A549 treated with DMSO at 1 μM for 4 hours (cell line): ENCODE measurements at places on chromosomes 1 and 21. TPM values are rescaled to one million over a fixed set of nuclear protein-coding genes. Genes with fewer than 3 reads are reported as not detected.

APCS gene
- total RNA-seq: not detected in 5 replicates

ZMYND12 gene
- total RNA-seq: 0.17 to 0.53 TPM (median 0.44 TPM) in 5 replicates

FAM110D gene
- total RNA-seq: 0.03 to 0.07 TPM (median 0.04 TPM) in 3 of 5 replicates, not detected in the others

PROX1 gene
- total RNA-seq: 0.05 to 0.46 TPM (median 0.06 TPM) in 4 of 5 replicates, not detected in the other

GJA9 gene
- 0.05 to 0.09 TPM (median 0.08 TPM) in 3 of 5 replicates, not detected in the others for total RNA-seq

BTBD8 gene
- total RNA-seq: 0.55 to 1.5 TPM (median 0.71 TPM) in 5 replicates

EXTL1 gene
- total RNA-seq: 0.02 TPM in 1 of 5 replicates, not detected in the others

FNDC5 gene
- 0.38 to 0.75 TPM (median 0.53 TPM) in 5 replicates for total RNA-seq

CNKSR1 gene
- total RNA-seq: 0.21 to 0.76 TPM (median 0.29 TPM) in 5 replicates

HRNR gene
- not detected in 5 replicates for total RNA-seq

PADI2 gene
- 0.95 to 1.5 TPM (median 1.3 TPM) in 5 replicates for total RNA-seq

MPL gene
- 0.26 TPM in 1 of 5 replicates, not detected in the others for total RNA-seq

OLFML3 gene
- total RNA-seq: 4.1 to 5.2 TPM (median 4.2 TPM) in 5 replicates

CD34 gene
- not detected in 5 replicates for total RNA-seq

KDM5B gene
- 14.8 to 20.7 TPM (median 18.7 TPM) in 5 replicates for total RNA-seq

EVA1B gene
- total RNA-seq: 9.7 to 20.5 TPM (median 17.9 TPM) in 5 replicates

LHX4 gene
- total RNA-seq: 0.39 to 0.65 TPM (median 0.46 TPM) in 5 replicates

SPAG17 gene
- not detected in 5 replicates for total RNA-seq

RGS8 gene
- not detected in 5 replicates for total RNA-seq

PTPN7 gene
- 0.05 to 0.11 TPM in 2 of 5 replicates, not detected in the others for total RNA-seq

ATP1A4 gene
- total RNA-seq: not detected in 5 replicates

SAMD13 gene
- 0.24 to 0.69 TPM (median 0.31 TPM) in 5 replicates for total RNA-seq

PDE4B gene
- total RNA-seq: 16.7 to 26.2 TPM (median 21.8 TPM) in 5 replicates

CHD1L gene
- 33.5 to 35.9 TPM (median 33.9 TPM) in 5 replicates for total RNA-seq

IFI44L gene
- 0.02 to 0.09 TPM (median 0.02 TPM) in 3 of 5 replicates, not detected in the others for total RNA-seq

PIGR gene
- 0.23 TPM in 1 of 5 replicates, not detected in the others for total RNA-seq

INPP5B gene
- 4.7 to 5.4 TPM (median 5.1 TPM) in 5 replicates for total RNA-seq

DHRS3 gene
- 42.2 to 64.4 TPM (median 56.3 TPM) in 5 replicates for total RNA-seq

SH2D1B gene
- 0.03 to 0.15 TPM (median 0.11 TPM) in 5 replicates for total RNA-seq

C1orf116 gene
- 2.5 to 3.4 TPM (median 3.2 TPM) in 5 replicates for total RNA-seq

ADAMTS4 gene
- total RNA-seq: not detected in 5 replicates

OPRD1 gene
- 0.03 to 0.06 TPM (median 0.05 TPM) in 5 replicates for total RNA-seq

CYP4A22 gene
- total RNA-seq: not detected in 5 replicates

DLGAP3 gene
- total RNA-seq: 0.08 to 0.25 TPM (median 0.17 TPM) in 5 replicates

POMGNT1 gene
- total RNA-seq: 36.1 to 49.1 TPM (median 46.9 TPM) in 5 replicates

CR1L gene
- not detected in 5 replicates for total RNA-seq

FAM177B gene
- not detected in 5 replicates for total RNA-seq

UMODL1 gene
- not detected in 5 replicates for total RNA-seq

LINGO4 gene
- total RNA-seq: not detected in 5 replicates

OR2T33 gene
- total RNA-seq: not detected in 5 replicates

ARID1A gene
- 31.2 to 35.2 TPM (median 35.0 TPM) in 5 replicates for total RNA-seq

MAP3K21 gene
- 11.7 to 14.2 TPM (median 13.6 TPM) in 5 replicates for total RNA-seq
